Neural crest cell (in vitro differentiated cells): ENCODE measurements at places on chromosomes 7 and 10.

DNA sequence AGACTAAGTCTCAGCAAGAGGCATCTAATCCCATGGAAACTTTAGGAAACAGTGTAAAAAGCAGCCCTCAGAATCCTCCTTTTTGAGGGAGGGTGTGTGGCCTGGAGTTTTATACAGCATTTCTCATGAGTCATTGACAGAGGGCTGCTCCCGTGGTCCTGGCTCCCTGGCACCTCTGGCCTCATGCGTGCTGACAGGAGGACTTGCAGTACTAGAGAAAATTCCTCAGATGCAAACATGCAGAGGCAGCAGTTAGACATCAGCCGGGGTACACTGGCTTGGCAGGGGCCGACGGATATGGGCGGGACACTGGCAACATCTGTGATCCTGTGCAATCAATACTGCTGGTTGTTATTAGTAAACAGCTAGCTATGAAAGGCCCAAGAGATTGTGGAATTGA, 925.1 kb upstream of the CELF2 start:
- no peak overlapping the region for H3K27ac ChIP-seq
- peaks cover 9% of the 10 kb centered on the region for H3K4me1 ChIP-seq
- no peak overlapping the region for H3K4me3 ChIP-seq
- no peaks in the 10 kb centered on the region for H3K36me3 ChIP-seq
- H3K27me3 ChIP-seq = no peaks in the 10 kb centered on the region

DNA sequence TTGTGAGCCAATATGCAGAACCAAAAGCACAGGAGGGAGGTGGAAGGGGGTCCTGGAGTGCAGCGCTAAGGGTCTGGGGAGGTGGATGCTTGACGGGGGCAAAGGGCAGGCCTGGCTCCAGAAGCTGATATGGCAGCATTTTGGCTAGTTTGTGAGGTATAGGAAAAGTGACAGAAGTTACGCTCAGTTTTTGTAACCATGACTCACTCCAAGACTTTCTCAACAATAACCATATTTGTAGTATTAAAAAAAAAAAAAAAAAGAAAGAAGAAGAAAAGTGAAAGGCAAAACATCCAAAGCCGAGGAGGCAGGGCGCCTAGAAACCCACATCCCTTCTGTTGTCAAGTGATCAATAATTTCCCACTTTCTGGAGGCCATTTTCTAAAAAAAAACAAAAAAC, 92.3 kb downstream of the RNF216 start:
- no peak for DNase-seq
- no peaks in the 10 kb centered on the region for H3K27me3 ChIP-seq
- H3K4me1 ChIP-seq = peaks cover 44% of the 10 kb centered on the region
- no peak overlapping the region for H3K27ac ChIP-seq
- no peak overlapping the region for H3K4me3 ChIP-seq

DNA sequence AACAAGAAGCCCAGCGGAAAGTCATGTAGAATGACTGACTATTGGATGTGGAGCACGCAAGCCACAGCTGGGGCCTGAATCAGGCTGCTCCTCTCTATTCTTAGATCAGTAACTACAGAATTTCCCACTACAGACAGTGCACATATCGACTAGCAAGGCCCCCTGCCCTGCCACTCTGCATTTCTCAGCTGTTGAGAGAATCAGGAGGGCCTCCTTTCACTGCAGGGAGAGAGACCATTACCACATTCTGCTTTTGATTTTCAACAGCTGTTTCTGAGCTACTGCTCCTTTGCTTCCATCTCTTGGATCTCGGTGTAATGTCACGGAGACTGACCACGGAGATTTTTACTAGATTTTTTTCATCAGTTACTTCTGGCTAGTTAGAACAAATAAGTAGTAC, 73.8 kb downstream of the PON1 start:
- H3K4me1 ChIP-seq = peaks cover 19% of the 10 kb centered on the region
- no peaks in the 10 kb centered on the region for H3K27me3 ChIP-seq
- DNase-seq = no peak

DNA sequence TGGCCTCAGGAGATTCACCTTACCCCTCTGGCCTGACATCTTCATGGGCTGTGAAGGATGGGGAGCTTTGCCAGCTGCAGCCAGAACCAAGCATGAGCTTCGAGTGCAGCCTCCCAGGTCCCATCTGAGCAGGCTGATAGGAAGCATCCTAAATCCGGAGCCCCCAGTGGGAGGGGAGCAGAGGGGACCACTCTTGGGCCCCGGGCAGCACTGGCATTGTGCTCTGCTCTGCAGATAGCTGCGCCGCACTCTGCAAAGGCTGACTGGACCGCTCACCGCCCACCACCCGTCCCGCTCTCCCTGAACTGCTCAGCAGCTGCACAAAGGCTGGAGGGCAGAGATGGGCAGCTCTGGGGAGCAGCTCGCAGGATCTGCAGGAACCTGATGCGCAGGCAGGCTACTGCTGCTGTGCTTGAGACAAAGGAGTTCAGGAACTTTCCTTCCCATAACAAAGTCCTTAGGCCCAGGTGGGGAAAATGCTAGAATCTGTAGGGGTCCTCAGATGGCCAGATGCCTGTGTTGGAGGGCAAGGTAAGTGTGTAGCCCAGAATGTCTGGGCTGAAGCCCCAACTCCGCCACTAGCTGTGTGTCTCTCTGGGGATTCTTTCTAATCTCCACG, 51.8 kb downstream of the ARHGAP22 start:
- H3K27ac ChIP-seq = no peak overlapping the region
- H3K27me3 ChIP-seq = no peaks in the 10 kb centered on the region
- peaks cover 3% of the 10 kb centered on the region for H3K4me1 ChIP-seq
- DNase-seq = no peak

- peak overlapping the region; percentile 80 for H3K4me3 ChIP-seq
- DNase-seq = no peak
- no peaks in the 10 kb centered on the region for H3K36me3 ChIP-seq
- H3K4me1 ChIP-seq = peaks cover 20% of the 10 kb centered on the region
- H3K27me3 ChIP-seq = no peaks in the 10 kb centered on the region
Observed at GRCh38 chr7:102284891-102285539, 1.7 kb upstream of the SH2B2 start.

DNA sequence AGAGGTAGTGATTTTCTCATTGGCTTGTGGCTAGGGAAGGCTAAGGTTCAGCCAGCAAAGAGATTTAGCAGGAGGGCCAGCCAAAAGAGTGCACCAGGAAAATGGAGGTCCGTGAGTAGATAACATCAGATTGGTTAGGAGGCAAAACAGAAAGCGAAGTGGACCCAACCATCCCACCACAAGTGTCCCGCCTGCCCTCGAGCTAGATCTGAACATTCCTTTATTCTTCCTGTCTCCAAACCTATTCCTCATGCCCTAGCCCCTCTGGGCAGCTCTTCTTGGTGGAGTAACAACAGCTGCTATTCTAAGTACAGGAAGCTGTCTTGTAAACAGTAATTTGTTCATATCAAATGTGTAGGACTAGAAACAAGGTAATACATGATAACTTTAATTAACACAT, 85.7 kb upstream of the BET1 start:
- peaks cover 25% of the 10 kb centered on the region for H3K4me1 ChIP-seq
- no peak overlapping the region for H3K4me3 ChIP-seq
- H3K27me3 ChIP-seq = no peaks in the 10 kb centered on the region
- DNase-seq = no peak
- H3K27ac ChIP-seq = no peak overlapping the region
- no peaks in the 10 kb centered on the region for H3K36me3 ChIP-seq

DNA sequence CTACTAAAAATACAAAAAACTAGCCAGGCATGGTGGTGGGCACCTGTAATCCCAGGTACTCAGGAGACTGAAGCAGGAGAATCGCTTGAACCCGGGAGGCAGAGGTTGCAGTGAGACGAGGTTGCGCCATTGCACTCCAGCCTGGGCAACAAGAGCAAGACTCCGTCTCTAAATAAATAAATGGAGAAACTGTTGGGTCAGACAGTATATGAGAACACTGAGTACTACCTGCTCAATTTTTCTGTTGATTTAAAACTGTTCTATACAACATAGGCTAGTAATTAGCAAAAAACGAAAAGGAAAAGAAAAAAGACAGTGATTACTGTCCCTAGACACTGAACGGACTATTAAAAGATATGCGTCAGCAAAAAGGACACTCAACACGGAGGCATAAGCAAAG, 26.7 kb downstream of the GFRA1 start:
- H3K36me3 ChIP-seq = peaks cover 9% of the 10 kb centered on the region
- no peak for DNase-seq
- H3K27me3 ChIP-seq = no peaks in the 10 kb centered on the region
- no peak overlapping the region for H3K4me3 ChIP-seq
- no peak overlapping the region for H3K27ac ChIP-seq

DNA sequence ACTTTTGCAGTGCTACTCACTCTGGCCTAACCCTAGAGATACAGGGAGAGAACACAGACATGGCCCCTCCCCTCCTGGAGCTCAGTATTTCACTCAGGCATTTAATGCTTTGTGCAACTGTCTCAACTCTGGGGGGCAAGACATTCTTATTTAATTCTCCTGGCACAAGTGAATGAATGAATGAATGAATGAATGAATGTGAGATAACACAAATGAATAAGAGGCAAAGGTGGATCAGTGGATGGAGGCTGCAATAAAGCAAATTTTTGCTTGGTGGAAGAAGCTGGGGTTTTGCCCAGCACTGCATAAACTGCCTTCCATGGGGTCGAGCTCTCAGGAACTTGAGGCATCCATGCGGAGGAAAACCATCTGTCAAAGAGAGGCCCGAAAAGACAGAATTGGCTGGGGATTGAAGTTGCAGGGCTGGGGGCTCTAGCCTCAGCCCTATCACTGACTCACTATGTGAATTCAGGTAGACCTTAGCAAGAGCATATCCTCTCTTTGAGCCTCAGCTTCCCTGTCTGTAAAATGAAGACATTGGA, 441.4 kb upstream of the ZMIZ1 start:
- H3K27me3 ChIP-seq = no peaks in the 10 kb centered on the region
- no peaks in the 10 kb centered on the region for H3K36me3 ChIP-seq
- peaks cover 36% of the 10 kb centered on the region for H3K4me1 ChIP-seq

DNA sequence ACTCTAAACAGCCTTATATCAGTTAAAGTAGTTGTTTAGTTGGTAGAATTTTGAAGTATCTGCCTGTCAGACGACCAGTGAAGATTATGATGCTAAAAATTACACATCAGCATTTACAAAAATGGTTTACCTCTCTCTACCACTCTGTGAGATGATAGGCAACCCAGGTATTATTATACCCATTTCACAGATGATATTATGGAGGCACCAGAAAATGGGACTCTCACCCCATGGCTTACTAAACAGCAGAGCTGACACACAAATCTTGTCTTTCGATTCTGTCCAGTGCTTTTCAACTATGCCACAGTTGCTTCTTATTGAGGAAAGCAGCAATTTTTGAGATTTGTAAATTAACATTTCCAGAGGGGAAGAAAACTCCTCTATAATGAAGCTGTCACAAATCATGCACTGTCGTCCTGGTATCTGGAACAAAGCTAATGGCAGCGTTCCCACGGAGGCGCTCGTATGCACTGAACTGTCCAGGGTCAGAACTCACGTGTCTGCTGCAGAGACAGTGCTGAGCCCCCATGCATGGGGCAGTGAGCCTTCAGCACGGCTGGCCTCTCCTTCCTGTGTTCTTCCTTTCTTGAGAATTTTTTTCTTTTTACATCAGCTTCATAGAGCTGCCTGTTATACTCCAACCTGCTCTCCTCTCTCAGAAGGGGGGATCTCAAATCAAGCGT, 381.1 kb downstream of the SDK1 start:
- H3K4me1 ChIP-seq = no peaks in the 10 kb centered on the region
- peaks cover 2% of the 10 kb centered on the region for H3K36me3 ChIP-seq
- no peak overlapping the region for H3K27ac ChIP-seq
- H3K27me3 ChIP-seq = no peaks in the 10 kb centered on the region

GRCh38 chr7:78760620-78761355, 692.7 kb downstream of the MAGI2 start:
- H3K4me3 ChIP-seq = no peak overlapping the region
- no peak for DNase-seq
- H3K27ac ChIP-seq = no peak overlapping the region
- no peaks in the 10 kb centered on the region for H3K27me3 ChIP-seq

- peaks cover 9% of the 10 kb centered on the region for H3K36me3 ChIP-seq
- no peak overlapping the region for H3K27ac ChIP-seq
- H3K4me3 ChIP-seq = no peak overlapping the region
- no peaks in the 10 kb centered on the region for H3K27me3 ChIP-seq
- DNase-seq = no peak
Observed at GRCh38 chr10:77744245-77744644, 106.6 kb upstream of the KCNMA1 start.
